ENCODE measurements at places on chromosomes 5 and 9.
A peak's percentile ranks its signal among the peaks of the same experiment; 100 is the strongest.

DNA sequence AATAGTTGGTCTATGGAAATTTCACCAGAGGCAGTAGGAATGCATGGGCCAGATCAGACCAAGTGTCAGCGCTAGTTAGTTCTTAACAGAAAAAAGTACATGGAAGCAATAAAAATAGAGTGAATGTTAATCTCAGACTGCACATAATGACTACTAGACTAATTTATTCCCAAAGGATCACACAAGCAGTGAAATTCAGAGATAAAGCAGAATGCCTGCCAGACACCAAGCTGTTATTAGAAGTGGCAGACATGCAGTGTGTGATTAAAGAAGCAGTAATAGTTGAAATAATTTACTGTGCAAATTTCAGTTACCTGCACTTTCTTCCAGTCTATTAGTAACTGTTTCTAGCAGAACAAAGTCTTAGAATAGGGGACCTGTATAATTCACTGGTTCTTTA lies 1024.2 kb downstream of the CDH9 start:
- no peak for DNase-seq

DNA sequence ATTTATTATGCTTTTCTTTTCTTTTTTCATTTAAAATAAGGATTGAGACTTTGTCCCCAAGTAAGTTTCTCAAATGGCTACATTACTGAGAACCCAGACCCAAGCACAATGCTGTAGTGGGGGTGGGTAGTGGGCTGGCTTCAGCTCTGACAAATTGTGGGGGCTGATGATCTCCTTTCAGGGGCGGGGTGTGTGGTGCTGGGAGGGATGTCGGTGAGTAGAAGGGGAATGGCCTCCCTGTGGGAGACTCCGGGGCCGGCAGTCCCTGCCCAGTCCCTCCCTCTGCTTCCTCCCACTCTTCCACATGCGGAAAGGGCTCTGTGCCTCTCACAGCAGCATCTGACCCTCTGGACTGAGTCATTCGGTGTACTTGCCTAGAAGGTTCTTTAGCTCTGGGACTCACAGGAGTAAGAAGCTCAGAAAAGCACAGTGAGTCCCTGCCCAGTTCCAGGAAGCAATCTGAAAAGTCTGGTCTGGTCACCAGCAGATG lies 14.3 kb downstream of the CD180 start:
- no peak for DNase-seq

GRCh38 chr5:20166456-20166855 lies 178.5 kb upstream of the CDH18 start:
- no peak for DNase-seq

- DNase-seq, result no peak
Measured at GRCh38 chr5:73907164-73907563, 281.2 kb downstream of the ARHGEF28 start.

GRCh38 chr5:119840175-119840574 lies 210.8 kb downstream of the FAM170A start:
- DNase-seq, result no peak

DNA sequence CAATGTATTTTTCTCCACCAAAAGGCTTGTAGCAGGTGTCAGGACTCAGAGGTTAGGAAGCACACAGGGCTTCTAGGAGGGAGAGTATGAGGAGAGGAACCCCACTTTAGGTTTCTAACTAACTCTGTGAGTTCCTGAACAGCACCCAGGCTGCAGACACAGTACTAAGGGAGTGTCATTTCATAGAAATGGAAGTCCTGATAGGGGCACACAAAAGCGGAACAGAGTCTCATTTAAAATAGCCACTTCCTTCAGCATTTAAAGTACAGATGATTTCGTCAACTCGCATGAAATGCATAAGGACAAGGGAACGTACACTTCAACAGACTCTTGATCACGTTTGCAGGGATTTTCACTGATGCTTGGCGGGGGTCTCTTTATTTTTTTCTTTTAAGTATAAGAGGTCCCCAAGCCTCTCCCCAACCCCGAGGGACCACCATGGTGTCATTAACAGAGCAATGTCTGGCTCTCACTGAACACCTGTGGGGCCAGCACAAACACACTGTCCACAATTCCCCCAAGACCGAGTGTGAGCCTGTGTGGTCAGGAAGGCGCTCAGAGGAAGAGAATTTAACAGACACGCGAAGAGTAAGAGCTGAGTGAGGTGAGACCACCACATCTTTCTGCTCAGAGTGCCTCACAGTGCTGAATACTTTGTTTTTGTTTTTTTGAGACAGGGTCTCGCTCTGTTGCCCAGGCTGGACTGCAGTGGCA lies 82.3 kb downstream of the SECISBP2 start:
- DNase-seq, result no peak

- DNase-seq, result no peak
Measured at GRCh38 chr5:124342584-124342983, 403.9 kb downstream of the ZNF608 start.

DNA sequence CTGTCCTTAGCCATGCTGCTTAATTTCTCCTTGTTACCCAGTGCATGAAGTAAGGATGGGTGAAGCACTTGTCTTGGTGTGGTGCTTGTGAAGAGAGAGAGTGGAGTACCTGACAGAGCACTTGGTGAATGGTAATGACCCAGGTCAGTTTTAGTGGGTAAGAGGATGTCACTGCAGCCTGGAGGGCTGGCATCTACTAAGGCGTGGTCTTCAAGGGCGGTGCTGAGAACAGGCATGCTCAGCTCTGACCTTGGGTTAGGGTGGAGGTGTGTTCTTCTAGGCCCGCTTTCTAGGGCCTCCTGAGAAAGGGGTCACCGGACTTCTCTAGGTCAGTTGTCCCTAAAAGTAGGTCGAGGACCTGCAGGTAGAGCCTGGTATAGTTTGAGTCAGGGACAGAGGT lies 25.7 kb downstream of the SH3GL2 start:
- no peak for DNase-seq

DNA sequence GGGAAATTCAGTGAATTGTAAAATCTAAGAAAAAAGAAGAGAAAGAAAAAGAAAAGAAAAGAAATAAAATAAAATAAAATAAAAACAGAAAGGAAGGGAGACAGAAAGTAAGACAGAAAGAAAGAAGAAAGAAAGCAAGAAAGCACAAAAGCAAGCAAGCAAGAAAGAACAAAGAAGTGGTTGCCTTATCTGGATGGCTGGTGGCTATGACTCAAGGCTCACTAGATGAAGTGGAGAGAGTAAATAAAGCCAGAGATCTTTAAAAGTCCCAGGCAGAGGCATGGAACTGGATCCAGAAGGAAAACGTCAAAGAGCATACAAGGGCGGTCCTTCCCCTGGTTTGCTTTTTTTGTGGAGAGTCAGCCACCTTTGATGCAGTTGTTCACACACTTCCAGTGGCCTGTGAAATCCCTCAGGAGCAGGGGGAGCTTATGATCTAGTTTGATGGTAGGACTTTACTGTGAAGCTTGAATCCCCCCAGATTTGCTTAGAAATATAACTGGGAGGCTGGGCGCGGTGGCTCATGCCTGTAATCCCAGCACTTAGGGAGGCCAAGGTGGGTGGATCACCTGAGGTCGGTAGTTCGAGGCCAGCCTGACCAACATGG lies 176.7 kb upstream of the HMHB1 start:
- no peak for DNase-seq

DNA sequence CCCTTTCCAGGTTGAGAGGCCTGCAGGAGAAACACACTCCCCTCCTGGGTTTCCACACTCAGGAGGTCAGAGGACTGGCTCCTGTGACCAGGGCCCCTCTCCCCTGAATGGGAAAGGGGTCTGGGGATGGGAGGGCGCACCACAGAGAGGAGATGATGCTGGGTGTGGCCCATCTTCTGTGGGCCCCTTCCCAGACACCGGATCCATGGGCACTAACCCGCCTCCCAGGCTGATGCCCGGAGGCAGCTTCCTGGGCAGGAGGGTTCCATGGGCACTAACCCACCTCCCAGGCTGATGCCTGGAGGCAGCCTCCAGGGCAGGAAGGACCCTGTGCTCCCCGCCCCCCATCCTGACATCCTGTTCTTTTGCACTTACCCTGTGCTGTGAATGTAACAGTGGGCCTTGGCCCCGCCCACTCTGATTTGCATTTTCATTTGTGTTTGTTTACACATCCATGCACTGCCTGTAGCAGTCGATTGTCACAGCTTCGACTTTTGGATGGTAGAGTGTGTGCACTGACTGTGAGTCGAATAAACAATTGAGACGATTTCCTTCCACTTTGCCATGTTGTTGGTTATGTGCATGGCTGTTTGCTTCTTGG lies 9.3 kb upstream of the DOLPP1 start:
- DNase-seq, result no peak

DNA sequence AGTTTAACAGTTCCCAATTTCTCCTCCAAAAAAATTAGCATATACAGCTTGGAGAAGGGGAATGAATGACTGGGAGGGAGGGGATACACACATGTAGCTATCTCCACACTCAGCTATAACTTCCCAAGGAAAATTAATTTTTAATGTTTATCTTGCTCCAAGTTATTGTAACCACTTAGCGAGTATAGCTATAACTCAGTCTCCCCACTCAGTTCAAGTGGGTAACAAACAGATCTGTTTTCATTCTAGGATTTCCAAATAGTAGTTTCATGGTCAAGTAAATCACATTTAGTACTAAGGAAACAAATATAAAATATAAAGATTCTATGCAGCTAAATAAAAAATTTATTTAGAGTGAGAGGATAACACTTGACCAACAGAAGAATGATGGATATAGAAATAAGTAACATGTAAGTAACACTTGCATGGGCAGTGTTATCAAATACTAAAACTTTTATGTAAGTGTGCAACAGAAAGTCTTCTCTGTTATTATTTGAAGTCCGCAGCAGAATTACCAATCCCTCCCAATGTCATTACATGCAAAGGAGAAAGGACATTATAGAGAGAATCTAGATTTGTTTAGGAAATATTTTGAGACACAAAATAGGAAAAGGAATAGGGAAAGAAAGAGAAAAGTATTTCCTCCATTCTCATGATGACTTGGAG lies 10.2 kb upstream of the NFIB start:
- DNase-seq, result no peak

- DNase-seq, result no peak
Measured at GRCh38 chr5:69295088-69295754, 37.4 kb downstream of the CCDC125 start.

DNA sequence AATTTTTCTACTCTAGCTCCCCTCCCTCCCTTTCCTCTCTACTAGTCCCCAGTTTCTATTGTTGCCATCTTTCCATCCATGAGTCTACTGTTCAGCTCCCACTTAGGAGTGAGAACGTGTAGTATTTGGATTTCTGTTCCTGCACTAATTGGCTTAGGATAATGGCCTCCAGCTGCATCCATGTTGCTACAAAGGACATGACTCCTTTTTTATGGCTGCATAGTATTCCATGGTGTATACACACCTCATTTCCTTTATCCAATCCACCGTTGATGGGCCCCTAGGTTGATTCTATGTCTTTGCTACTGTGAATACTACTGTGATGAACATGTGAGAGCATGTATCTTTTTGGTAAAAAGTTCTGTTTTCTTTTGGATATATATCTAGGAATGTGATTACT lies 138.9 kb upstream of the MSX2 start:
- no peak for DNase-seq

DNA sequence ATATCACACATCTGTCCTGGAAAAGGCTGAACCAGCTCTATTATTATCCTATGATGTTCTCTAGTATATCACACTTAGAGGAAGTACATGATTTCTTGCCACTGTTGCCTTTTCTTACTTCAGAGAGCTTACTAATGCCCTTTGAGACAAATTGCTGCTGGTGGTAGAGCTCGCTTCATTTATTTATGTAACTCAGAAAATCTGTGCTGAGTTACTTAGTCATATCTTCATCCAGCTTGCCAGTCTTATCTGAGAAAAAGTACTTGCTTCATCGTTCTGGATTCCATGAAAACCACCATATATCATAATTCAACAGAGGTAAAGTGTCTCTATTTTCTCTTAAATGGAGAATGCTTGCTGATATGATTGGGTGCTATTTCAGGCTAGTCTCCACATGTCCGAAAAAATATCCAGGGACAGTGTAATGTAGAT lies 26.6 kb downstream of the PTPDC1 start:
- DNase-seq, result peak; percentile 8

DNA sequence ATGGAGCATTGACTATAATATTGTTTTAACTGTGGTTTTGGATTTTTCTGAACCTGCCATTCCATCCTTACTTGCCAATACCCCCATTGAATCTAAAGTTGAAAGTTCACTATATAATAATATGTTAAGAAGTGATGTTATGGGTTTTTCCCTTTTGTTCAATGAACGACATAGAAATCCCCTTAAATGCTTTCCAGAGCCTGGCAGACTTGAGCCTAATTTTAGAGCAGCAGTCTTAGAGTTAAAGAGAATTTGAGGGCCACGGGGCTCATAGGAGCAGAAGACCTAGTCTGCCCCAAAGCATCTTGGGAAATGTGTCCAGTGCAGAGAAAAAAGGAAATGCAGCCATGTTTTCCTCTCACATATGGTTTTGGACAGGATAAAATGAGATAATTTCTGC lies 146.1 kb upstream of the SLC44A1 start:
- DNase-seq, result no peak

GRCh38 chr5:45411971-45412612 lies 284.1 kb downstream of the HCN1 start:
- no peak for DNase-seq

- no peak for DNase-seq
Measured at GRCh38 chr5:142484821-142485387, 160.1 kb upstream of the SPRY4 start.

GRCh38 chr5:97142521-97143254 lies at the start of gene LIX1:
Gene LIX1, minus strand, starts transcription at chr5:97142611. Its CDS starts 35 bp downstream, at chr5:97142576.
- DNase-seq, result peak; percentile 18

DNA sequence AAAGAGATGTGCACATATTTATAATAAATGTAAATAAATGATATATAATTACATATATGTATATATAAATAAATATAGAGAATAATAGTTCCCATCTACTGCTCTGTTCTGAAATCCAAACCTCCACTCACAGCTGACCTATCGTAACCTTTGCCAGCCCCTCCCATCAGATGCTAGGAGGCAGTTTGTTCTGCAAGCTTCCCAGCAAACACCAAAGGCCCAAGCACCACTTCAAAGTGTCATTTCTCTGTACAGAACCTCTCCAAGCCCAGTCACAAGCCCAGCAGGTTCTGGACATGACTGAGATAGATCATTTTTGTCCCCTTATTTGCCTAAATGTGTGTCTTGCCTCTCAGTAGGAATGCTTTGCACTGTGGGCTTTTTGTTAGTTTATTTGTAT lies 62.4 kb downstream of the MFAP3 start:
- no peak for DNase-seq

- no peak for DNase-seq
Measured at GRCh38 chr5:36581070-36581469, 25.3 kb upstream of the SLC1A3 start.

GRCh38 chr9:17970277-17970676 lies 391.4 kb downstream of the SH3GL2 start:
- no peak for DNase-seq

- DNase-seq, result no peak
Measured at GRCh38 chr5:58565033-58565432, 17.8 kb upstream of the RAB3C start.

DNA sequence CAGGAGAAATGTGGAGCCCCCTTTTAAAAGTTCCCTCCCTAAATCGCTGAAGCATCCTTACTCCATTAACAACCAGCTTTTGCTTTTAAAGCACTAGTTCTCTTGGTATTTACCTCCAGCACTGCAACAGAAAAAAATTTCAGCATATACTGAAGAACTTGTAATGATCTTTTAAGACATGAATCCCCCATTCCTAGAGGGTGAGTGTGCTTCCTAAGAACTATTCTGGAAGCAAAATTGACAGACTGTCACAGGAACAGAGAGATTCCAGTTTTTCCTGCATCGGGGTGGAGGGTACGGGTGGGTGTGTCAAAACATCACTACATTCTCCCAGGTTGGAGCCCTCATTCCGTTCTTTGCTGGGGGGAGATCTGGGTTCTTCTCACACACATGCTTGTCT lies 151.9 kb downstream of the EBF1 start:
- DNase-seq, result peak; percentile 37

- DNase-seq, result no peak
Measured at GRCh38 chr9:105114964-105115728, 129.3 kb upstream of the SLC44A1 start.

GRCh38 chr5:176371621-176372539 lies 6.6 kb downstream of the ARL10 start:
- no peak for DNase-seq
